NCI-H82 (cell line): ENCODE measurements at places on chromosomes 3 and 15.

DNA sequence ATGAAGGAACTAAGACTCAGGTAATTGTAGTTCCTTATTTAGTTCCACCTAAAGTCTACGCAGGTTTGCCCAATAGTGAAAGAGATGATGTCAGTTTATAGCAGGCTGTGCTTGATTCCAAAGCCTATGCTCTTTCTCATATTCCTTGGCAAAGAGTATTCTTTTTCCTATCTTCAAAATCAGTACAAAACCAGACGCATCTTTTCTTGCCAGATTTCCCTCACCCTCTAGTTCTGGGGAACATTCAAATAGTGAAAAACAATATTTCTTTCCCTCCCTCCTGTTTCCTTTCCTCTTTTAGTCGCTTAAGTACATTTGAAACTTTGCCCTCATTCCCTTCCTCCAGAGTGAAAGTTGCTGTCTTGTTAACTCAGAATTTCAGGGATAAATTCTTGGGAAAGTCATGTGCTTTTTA lies 134.6 kb upstream of the PDZRN3 start:
- no peak for DNase-seq

DNA sequence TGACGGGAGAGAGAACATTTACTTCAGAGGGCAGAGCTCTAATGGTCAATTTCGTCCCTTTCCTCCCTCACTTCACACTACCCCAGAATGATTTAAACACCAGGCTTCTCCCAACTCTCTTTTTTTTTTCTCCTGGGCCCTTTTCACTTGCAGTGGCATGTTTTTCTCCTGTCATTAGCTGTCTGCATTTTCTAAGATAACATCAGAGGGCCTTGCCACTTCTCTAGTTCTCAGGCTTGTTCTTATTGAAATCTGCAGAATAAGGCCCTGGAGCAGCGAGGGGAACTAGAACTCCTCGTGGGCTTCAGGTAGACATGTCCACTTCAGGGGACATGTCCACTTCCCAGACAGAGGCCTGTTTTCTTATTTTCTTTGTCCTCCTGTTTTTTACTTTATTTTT lies 514.4 kb upstream of the TBL1XR1 start:
- no peak for DNase-seq

GRCh38 chr15:88382482-88382983 lies 84.7 kb downstream of the MRPL46 start:
- DNase-seq = no peak

DNA sequence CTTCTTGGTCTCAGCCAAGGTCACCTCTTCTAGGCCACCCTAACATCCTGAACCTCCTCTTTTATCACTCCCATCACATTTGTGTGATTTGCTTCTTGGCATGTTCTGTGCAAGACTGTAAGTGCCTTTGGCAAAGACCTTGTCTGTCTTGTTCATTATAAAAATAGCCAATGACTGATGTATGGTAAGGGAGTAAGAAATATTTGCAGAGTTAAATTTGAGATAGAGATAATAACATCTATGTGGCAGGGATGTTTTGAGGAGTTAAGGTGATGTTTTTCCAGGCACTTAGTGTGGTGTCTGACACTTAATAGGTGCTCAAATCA lies 202.3 kb downstream of the CADPS start:
- no peak for DNase-seq

GRCh38 chr3:143358155-143358792 lies 238.7 kb downstream of the CHST2 start:
- DNase-seq = no peak

DNA sequence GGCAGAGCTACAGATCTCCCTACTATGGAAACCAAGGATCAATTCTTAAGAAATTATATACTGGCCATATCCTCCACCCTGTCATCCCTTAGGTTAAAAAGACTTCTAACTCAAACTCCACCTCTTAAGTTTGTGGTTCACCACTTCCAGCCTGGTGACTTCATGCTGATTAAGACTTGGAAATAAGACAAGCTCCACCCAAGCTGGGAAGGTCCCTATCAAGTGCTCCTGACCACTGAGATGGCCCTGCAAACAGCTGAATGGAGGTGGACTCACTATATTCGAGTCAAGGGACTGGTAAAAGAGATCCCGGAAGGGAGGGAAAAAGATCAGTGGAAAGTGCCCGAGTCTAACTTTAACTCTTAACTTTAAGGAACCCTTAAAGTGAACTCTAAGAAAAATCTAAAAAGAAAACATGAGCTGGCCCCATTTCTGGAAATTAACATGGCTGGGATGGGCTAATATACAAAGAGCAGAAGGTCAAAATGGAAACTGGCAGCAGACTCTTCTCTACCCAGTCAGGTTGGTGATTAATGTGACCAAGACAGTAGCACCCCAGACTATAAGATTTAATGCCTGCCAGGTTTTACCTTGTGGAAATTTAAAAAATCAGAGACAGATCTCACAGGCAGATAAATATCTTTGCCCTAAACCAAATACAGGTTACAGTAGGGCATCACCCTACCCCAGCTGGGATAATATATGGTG lies 43.9 kb downstream of the PPCDC start:
- DNase-seq = no peak

DNA sequence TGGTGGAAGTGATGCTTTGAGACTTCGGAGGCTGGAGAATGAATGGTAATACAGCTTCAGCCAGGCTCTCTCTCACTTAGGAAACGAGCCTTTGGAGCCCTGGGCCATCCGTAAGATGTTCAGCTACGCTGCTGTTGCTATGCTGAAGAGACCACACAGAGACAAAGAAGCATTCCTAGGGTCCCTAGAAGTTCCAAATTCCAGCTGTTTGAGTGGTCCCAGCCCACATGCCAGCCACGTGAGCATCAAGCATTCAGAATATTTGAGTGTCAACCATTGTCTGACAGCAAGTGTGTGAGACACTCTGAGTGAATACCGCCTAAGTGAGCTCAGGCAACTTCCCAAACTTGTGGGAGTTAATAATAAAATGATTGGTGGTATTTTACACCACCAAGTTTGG lies 212.9 kb downstream of the CD47 start:
- no peak for DNase-seq

GRCh38 chr3:173439004-173439403 lies 41.5 kb downstream of the NLGN1 start:
- no peak for DNase-seq

DNA sequence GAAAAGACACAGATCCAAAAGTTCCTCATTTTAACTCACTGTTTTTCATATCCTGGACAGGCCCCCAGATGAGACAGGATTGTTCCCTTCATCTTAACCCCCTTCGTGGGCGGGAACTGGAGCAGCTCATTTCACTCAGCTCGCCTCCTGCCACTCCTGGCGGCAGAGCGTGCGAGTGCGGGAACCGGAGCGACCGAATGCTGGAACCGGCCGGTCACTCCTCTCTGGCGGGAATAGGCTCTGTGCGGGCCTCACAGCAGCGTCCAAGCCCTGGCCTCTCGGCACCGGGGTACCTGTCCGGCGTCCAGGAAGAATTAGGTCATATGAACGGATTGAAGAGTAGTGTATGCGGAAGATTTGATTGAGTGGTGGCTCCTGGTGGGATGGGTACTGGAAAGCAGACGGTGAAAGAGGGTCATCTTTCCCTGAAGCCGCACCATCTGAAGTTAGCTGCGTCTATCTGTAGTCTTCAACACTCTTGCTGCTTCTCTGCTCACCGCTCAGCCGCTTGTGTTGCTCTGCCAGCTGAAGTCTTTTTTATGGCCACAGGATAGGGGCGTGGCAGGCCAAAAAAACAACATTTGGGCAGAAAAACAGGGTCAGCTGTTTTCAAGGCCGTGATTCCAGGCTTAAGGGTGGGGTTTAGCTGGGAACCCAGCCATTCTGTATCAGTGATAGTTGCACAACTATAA lies 42.3 kb upstream of the FXR1 start:
- DNase-seq = no peak

- DNase-seq = no peak
Observed at GRCh38 chr15:60593170-60593478, 114.2 kb upstream of the ICE2 start.

DNA sequence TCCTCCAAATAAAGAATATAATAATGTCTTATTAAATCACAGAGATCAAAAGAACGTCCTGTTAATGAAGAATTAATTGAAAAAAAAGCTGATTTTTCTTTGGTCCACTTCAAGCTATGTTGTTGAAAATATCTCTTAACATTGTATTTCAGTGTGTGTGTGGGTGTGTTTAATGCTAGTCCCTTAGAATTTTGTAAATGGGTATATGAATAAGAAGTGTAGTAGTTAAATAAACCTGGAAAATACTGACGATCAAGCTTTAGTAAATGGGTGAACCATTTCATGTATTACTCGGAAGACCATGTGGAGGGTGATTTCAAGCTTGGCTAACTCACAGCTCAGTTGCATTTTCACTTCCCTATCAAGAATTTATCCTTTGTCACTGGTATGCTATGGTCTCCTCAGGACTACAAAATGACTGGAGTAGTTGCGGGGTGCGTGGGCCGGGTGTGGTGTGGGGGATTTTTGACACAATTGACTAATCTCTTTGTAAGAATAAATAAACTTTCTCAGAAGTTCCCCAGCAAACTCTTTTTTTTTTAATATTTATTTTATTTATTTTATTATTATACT lies 586.4 kb downstream of the GRM7 start:
- no peak for DNase-seq

DNA sequence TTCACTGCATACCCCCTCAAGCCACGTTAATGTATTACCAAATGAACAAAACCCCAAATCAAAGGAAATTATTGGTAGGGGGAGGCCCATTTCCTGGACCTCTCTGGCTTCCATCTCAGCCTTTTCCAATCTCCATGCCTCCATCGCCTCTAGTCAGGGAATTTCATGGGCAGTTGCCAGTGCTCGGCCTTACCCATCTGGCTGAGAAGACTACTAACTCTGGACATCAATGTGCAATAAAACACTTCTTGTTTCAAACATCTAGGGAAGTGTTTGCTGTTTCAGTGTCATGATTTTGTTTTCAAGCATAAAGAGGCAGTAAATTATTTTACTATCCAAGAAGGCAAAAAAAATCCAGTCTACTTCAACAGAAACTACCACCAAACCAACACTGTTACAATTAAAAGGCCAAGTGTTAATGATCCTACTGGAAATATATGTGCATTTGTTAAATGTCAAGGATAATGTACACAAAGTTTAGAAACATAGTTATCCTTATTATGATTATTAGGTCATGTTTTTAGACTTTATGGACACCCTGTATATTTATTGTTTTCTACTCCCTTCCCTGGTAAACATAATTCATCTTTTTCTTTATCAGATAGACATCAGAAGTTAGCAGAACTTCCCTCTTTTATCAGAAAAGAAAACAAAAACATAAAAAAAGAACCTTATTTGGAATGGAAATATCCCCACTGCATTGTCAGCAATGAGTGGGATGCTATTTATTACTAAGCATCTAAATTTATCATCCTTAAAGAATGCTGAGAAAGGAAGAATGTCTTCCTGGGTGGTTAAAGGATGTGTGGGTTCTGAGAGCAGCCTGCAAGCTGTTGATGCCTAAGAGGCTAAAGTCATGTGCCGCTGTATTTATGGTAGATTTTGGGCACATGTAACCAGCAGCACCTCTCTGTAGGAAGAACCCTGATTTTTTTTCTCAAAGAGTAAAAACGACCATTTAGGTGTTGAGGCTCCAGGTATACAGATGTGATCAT lies 15.2 kb downstream of the LDHAL6B start:
- no peak for DNase-seq

DNA sequence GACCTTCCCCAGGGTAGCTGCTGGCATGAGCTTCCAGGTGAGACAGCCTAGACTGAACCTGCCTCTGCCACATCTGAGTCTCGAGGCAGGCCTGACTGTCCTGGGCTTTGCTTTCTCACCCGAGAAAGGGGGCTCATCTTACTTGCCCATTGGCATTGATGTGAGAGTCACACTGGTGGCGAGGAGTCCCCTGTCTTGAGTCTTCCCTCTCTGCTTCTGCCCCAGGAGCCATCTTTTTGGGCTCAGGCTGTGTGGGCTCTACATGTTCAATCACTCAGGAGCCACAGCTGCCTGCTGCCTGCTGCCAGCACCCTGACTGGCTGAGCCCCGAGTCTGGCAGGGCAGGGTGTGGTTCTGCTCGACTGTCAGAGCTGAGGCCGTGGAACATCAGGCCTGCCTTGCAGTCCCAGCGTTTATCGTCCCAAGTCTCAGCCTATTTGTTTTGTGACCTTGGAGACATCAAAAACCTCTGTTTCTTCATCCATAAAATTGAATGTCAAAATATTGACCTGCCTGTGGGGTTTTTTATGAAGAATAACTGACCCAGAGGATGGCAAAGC lies 132.5 kb downstream of the DNAJB8 start:
- DNase-seq = no peak

GRCh38 chr3:44981751-44982150 lies 5.7 kb downstream of the EXOSC7 start:
- no peak for DNase-seq

DNA sequence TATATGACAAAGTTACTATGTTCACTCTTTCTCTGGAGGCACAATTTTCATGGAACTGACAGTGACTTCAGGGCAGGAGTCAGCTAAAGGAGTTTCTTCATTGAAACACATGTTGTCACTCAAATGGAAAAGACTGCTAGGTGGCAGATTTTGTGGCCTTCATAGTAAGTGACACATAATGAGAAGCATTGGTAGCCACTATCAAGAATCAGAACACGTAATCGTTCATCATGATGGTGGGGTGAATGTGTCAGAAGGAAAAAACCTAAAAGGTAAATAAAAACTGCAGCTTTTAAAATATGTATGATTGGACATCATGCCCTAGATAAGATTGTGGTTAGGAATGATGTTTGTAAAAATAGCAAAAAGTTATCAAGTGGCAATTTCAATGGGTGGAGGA lies 1491.0 kb downstream of the SI start:
- no peak for DNase-seq

DNA sequence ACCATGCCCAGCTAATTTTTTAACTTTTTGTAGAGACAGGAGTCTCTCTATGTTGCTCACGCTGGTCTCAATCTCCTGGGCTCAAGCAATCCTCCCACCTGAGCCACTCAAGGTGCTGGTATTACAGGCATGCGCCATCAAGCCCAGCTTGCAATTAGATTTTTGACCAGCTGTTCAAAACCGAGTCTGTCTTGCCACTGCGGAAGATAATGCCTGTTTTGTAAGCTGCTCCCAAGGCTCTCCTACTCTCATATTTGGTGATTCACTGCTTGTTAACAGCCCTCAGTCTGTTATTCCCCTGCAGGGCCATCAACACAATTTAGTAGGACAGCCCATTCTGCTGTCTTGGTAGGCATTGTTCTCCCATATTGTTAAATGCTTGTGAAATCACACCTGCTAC lies 17.8 kb upstream of the MCCC1 start:
- DNase-seq = peak; percentile 27
